ENCODE measurements at places on chromosomes 5 and 9.

DNA sequence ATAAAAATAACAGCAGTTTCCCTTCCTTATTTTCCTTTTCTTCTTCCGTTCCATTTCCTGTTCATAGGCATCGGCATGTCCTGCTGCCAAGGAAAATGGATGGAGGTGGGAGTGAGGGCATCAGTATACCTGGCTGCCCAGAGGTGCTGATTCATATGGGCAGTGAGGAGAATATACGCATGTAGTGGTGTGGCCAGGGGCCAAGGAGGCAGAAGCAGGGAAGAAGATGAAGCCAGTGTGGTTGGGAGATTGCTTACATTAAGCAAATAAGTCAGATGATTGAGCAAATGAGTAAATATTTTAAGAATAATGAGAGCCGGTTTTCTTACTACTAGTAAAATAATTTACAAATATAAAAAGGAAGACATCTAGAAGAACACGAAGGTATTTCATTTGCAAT, 344.9 kb upstream of the PAPPA start:
- DNase-seq = no peak

DNA sequence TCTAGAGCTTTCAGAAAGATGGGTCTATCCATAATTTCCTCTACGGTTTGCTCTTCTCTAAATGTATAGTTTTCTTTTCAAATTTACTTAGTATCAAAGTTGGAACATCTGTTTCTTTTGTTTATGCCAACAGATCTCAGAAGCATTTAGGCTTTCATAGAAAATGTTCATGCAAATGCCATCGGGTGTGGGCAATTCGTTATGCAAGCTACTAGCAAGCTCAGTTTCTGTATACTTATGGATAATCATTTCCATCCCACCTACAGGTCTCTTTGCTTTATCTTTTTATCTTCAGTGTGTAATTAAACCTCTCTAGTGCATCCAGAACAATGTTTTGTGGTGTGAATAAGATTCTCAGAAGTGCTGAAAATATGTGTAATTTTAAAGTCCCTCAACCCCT, 59.9 kb downstream of the NUDT12 start:
- no peak for DNase-seq

DNA sequence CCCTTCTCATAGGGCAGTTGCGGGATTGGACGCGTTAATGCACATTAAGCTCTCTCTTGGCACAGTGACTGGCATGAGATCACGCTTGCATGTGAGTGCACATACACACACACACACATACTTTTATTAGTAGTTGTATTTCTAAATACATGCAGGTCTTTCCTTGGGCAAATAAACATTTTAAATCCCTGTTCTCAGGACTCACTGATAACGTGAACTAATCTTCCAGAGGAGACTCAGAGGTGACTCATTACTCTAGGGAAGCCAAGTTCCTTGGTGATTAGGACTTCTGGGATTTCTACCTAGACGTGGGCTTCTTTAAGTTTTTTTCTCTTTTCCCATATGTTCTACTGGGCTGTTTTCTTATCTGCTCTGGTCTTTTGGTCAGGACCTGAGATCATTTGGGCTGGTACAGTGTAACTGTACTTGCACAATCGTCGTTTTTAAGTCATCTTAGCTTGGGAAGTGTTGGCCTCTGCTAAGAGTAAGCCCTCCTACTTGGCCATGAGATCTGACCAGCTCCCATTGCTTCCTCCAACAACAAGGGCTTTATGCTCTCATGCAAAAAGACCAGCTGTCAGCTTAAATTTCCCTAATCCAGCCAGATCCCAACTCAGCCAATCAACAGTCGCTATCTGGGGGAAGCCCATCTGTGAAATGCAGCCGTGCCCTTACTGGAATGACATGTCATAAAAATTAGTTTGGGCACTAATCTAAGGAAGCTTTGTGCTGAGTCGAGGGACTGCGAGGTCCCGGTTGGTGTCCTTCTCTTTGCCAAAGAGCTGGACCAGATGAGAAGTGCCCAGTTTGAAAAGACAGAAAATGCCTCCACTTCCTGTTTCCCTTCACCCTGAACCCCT, 176.4 kb upstream of the ANKRD55 start:
- no peak for DNase-seq

GRCh38 chr9:82273121-82273520, 284.5 kb downstream of the SPATA31D1 start:
- no peak for DNase-seq

DNA sequence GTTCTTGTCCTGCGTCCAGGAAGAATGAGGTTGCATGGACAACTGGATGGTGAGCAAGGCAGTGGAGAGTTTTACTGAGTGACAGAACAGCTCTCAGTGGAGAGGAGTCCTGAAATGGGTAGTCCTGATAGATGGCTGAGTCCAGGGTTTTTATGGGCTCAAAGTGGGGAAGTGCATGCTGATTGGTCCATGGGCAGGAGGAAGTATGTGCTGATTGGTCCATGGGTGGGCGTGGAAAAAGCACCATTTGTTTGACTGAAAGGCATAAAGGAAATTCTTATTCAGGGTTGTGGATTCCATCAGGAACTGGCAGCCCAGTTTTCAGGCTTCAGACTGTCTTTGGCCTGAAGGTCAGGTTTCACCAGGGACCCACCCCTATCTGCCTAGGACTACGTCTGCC, 10.6 kb downstream of the FSD1L start:
- DNase-seq = no peak

DNA sequence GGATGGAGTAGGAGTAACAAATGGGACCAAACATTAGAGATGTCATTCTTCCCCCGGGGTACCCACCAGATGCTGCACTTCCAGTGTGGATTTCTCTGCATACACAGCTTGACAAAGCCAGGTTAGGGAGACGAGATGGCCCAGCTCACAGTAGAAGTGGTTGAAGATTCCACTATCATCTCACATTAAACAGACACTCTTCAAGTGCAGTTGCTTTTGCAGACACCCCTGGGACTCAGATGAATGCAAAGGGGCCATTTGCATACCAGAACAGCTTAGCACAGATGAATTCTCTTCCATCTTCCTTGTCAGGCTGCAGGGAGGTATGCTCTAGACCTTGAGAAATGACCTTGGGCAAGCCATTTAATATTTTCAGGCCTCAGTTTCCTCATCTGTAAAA, 12.6 kb upstream of the C5orf58 start:
- DNase-seq = no peak

DNA sequence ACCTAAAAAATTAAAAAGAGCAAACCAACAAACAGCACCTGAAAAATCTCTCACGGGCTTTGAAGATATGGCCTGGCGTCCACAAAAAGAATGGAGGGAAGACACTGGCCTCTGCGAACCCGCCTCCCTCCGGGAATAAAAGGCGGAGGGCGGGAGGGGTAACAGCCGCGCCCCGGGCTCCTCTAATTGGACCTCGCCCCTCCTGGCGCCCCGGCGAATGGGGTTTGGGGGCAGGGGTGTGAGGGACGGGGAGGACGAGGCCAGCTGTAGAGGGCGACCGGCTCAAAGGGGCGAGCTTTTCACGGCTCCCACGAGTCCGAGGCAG, 753 bp downstream of the FANCC start:
- no peak for DNase-seq

- no peak for DNase-seq
Observed at GRCh38 chr5:158288272-158288657, 429.3 kb upstream of the CLINT1 start.

DNA sequence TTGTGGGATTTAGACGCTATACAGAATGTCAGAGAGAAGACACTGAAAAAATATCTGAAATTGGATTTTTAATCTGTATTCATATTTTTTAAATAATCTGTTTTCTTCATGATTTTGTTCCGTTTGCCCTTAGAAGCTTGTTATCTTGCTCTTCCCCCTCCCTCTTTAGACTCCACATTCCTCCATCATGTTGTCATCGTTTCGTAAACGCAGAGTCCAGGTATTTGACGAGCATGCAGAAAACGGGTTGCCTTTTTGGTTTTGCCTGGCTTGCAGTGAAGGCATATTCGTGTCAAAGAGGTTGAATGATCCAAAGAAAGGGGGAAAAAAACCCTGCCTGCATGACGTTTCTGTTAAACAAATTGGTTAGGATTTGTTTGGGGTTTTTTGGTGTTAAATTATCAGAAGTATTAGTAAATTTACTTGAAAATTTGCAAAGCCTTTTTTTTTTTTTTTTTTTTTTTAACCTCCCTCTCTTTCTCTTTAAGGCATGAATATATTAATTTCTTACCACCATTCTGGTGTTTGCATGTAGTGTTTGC, 2.9 kb downstream of the SPTAN1 start:
- DNase-seq = no peak

- no peak for DNase-seq
Observed at GRCh38 chr5:122145906-122146305, 16.6 kb downstream of the ZNF474 start.

GRCh38 chr5:72488756-72489155, 18.5 kb downstream of the ZNF366 start:
- no peak for DNase-seq

- DNase-seq = no peak
Observed at GRCh38 chr9:126939821-126940221, 25.2 kb downstream of the RALGPS1 start.

- no peak for DNase-seq
Observed at GRCh38 chr5:66164044-66164790, 20.1 kb downstream of the SREK1 start.

DNA sequence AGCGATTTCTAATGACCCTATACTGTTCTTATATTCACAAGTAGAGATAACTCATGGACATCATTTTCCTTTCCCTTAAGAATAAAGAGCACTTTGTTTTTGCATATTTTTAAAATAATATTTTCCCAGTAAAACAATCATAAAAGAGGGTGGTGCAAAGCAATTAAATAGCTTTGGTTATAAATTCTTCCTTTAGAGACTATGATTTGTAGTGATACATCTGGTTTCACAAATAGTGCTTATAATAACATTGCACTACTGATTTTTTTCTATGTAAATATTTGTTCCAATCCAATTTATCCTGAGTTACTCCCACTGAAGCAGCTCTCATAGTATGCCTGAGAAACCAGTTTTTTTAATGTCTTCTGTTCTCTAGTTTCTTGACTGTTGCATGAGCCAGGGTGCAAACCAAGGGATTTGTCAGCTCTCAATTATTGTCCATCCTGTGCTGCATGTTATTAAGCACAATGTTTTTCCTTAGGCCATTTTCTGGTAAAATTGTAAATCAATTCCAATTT, 74.7 kb downstream of the LURAP1L start:
- DNase-seq = no peak

DNA sequence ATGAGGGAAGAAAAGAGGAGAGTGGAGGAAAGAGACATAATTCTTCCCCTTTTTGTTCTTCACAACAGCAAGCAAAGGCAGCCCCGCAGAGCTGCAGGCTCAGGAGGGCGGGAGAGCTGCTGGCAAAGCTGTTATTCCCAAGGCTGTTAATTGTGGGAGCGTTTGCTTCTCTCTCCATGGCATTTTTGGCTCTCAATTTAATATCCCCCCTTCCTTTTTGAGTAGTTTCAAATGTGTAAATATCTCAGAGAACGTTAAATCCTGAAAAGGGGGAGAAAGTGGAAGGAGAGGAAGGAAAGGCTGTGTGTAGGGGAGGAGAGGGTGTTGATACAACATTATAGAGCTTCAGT, 165.7 kb downstream of the NSG2 start:
- no peak for DNase-seq

DNA sequence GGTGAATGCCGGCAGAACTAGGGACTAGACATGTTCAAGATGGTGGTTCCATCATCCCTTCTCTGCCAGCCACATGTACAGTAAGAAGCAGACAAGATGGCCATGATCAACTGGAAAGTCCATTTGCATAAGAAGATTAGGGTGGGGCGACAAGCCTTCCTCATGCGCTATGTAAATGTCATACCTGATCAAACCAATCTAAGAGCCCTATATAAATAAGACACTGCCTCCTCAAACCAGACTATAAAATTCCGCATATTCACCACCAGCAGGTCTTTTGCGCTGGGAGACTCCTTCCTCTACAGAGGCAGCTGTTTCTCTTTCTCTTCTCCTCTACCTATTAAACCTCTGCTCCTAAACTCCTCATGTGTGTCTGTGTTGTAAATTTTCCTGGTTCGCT, 53.8 kb downstream of the TIMD4 start:
- DNase-seq = no peak

DNA sequence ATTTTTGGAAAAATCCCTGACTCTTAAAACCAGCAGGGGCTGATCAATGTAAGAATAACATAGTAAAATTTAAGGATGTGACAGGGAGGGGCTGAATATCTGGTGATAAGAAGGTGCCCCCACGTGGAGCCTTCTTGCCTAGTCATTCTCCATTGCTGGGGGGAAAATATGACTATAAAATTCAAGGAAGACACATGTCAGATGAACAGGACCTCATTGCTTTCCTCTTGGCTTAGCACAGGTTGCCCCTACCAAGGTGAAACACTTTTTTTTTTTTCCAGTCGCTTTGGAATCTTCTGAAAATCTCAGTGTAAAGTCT, 310.9 kb downstream of the EFNA5 start:
- no peak for DNase-seq

- no peak for DNase-seq
Observed at GRCh38 chr5:131364507-131365050, 100.7 kb downstream of the CDC42SE2 start.

GRCh38 chr5:88656221-88656950, 226.6 kb downstream of the MEF2C start:
- no peak for DNase-seq

DNA sequence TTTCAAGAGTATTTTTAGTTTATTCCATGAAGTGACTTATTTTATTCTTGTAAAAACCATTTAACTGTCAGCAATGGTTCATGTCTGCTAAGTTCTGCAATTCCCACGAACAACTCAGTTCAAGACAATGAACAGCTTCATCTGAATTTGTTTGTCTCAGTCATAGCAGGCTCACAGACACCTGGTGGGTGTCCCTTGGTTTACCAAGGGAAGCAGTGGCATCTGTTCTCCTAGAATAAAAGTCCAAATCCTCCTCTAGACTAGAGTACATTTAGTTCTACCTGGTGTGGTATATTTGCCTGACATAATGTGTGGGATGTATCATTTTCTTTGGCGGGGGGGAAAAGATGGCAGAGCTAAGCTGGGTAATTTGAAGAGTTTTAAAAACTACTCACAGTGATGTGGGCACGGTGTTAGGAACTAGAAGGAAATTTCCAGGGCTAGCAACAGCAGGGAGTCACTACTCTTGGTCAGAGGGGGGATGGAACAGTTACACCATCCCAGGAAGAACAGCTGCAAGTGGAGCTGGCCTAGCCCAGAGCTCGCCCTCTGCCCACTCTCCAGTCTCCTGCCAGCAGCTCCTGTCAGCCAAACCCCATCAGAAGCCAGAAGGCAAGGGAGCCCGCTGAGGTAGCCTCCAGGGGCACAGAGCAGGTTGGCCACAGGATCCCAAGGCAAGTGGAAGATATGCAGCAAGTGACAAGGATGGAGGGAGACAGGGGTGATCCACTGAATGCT, 100.3 kb downstream of the PJA2 start:
- DNase-seq = no peak

All from stimulated activated CD4-positive, alpha-beta T cell treated with anti-CD3 and anti-CD28 coated beads, Interleukin-12 subunit alpha, Interleukin-12 subunit beta, amount 100 ng/mL, for 48 hours (primary cell).